ENCODE measurements at places on chromosomes 2 and 18.

- no peak for DNase-seq
These were observed 30.7 kb downstream of the LYPD6B start for GRCh38 chr2:149068996-149069888.

GRCh38 chr2:28216331-28216730 is 176.3 kb upstream of the FOSL2 start:
- DNase-seq, result no peak

DNA sequence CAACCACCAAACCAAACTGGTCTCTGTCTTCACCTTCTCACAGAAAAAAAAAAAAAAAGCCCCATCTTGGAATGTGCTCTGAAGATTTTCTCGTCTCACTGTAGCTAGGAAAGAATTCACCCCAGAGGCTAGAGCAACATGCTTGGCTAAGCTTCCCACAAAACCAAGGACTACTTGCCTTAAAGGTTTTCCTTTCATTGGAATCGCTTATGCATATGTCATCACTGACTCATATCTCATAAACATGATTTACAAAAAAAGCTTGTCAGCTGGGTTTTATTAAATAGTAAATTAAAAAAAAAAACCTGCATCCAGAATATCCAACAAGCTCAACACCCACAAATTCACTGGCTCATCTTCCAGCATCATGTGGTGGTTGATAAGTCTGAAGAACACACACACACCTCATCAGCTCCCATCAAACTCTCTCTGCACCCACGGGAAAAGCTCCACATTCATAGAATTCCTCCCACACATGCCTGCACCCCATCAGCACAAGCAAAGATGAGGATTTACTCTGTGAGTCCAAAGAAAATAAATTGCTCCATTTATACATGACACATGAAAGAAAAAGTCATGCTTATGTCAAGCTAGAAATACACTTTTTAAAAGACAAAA is 182.0 kb upstream of the TRIB2 start:
- no peak for DNase-seq

GRCh38 chr2:162073888-162074631 is at the start of gene DPP4:
DPP4 (minus strand) TSS chr2:162074215; CDS start chr2:162073981, 234 bp downstream.
- no peak for DNase-seq

DNA sequence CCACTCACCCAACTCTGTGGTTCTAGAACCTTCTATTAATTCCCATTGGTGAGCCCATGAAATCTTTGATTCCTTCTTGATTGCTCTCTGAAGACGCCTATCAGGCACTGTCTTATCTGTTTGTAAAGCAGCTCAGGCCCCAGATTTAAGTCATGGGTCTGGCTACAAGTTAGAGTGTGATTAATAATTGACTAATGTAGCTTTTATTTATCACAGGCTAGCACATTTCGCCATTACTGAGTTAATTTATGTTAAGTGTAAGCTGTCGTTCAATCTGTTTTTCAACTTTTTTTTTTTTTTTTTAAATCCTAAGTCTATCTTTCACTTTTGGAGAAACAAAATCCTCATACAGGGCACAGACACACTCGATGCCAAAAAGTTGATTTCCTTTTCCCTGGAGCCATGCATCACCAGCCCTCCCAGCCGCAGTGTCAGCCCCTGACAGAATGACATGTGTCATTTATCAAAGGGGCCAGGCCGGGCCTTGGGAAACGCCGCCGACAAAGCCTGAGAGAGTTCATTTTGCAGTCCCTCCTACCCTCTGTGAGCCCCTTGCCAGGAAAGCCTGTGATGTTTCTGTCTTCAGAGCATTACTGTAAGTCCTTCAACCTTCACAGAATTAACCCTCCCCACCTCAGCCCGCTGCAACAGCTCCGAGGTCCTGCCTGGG is 15.8 kb downstream of the TSHZ1 start:
- no peak for DNase-seq

- no peak for DNase-seq
These were observed 19.2 kb upstream of the TANK start for GRCh38 chr2:161141033-161141432.

GRCh38 chr18:30248056-30248455 is 794.5 kb downstream of the DSC3 start:
- DNase-seq, result no peak

DNA sequence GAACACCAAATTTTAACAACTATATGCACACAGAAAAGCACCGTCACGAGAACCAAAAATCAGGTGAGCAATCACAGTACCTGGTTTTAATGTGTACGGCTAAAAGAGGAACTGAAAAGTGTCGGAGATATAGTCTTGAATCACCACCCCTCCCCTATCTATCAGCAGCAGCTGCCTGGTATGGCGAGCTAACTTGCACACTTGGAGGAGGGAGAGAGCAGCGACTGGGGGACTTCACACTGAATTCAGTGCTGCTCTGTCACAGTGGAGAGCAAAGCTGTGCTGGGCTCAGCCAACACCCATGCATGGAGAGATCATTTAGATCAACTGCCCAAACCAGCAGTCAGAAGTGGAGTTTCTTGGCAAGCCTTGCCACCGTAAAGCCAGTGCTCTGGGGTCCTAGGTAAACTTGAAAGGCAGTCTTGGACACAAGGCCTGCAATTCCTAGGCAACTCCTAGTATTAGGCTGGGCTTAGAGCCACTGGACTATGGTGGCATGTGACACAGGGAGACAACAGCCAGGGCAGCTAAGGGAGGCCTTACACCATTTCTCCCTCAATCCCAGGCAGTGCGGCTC is 89.2 kb upstream of the CD226 start:
- no peak for DNase-seq

DNA sequence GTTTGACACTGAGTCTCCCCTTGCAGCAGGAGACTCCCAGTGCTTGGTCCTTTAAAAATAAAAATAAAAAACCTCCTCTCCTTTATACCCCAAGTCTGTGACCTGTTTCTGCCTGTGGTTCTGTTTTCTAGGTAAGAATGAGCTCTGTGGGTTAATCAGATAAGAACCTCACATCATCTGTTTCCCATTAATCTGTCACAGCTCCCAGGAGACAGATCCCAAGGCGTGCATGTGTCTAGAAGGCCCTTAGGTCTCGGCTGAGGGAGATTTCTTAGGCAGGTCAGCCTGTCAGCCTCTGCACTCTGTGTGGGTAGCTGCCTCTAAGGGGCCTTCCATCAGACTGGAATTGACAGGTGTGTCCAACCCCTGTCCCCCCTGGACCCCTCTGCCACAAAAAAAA is 80.7 kb downstream of the FHOD3 start:
- no peak for DNase-seq

GRCh38 chr2:23283-23682 is 23.0 kb downstream of the FAM110C start:
- DNase-seq, result no peak

DNA sequence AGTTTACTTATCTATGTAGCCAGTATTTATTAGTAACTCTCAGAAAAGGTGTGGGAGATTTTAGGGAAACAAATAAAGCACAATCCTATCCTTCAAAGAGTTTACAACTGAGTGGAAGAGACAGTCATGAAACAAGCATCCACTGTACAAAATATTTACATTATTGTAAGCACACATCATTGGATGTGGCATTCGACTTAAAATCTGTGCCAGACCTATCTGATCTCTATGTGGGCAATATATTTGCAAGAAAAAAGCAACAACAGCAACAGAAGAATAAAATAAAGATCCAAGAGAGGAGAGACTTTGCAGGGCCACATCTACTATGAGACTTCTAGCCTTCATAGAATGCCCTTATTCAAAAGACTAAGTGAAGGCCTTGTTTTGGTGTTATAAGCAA is 882.1 kb upstream of the PIK3C3 start:
- DNase-seq, result no peak

Data from posterior cingulate gyrus (tissue), 11 donors.